ENCODE measurements at places on chromosomes 7 and 10.

- no peak for DNase-seq
Measured at GRCh38 chr10:108591417-108591816, 1331.9 kb downstream of the XPNPEP1 start.

- no peak for DNase-seq
Measured at GRCh38 chr10:6128591-6129251, 39.9 kb downstream of the RBM17 start.

DNA sequence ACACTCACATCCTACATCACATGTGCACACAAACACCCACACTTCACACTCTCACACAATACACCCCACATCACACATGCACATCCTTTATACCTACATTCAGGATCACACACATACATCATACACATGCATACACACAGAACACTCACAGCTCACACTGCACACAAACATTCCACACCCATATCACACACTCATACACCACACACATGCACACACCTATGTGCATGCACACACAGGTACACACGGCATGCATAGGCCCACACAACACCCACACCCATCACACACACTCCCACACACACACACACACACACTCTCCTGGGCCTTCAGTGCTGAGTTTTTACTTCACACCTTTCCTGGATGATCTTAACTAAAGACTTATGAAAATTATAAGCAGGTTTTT is 220.5 kb downstream of the DNAJB6 start:
- no peak for DNase-seq

DNA sequence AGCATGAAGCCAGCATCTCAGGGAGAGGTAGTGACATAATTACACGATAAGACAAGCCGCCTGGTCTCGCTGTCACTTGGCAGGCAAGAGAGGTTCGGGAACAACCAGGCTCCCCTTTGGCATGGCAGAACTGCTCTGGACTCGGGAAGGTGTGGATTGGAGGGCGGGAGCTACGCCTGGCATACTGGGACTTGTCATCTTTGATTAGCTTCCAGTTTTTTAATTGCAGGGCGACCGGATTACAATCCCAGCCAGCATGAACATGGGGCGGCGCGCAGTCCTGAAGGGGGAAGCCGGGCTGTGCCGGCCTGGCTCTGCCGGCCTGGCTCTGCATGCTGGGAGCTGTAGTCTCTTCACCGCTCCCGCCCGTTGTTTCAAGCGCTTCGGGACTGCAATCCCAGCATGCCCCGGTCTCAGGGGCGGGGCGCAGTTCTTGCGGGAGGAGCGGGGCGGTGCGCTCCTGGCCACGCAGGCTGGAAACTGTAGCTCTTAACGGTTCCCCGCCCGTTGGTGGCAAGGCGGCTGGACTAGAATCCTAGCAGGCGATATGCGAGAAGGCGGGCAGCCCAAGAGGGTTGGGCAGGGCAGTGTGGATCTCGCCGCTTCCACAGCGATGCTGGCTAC is 45.5 kb upstream of the ZNF716 start:
- DNase-seq: no peak

DNA sequence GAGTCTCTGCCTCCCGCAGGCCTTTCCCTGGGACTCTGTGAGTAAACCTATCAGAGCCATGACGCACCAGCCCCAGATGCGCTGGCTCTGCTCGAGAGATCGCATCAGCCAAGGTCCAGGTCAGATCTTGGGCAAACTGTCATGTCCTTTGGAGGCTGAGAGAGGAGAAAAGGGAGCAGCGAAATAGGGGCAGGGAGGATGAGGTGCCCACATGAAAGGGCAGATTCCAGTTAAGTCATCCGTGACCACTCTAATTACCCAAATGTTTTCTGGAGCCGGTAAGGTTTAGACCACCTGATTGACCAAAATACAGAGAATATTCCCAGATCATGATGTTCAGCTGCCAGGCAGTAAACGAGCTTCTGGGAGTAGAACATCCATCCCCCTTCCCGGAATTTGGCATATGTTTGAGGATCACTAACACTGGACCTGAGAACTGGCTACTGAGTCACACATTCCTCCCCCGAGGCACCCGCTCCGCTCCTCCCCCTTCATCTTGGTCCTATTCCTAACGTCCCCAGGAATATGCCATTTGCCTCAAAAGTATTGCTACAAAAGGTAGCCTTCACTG is 88.0 kb downstream of the FGFR2 start:
- DNase-seq: no peak

GRCh38 chr7:69796416-69796815 is 198.1 kb downstream of the AUTS2 start:
- no peak for DNase-seq

DNA sequence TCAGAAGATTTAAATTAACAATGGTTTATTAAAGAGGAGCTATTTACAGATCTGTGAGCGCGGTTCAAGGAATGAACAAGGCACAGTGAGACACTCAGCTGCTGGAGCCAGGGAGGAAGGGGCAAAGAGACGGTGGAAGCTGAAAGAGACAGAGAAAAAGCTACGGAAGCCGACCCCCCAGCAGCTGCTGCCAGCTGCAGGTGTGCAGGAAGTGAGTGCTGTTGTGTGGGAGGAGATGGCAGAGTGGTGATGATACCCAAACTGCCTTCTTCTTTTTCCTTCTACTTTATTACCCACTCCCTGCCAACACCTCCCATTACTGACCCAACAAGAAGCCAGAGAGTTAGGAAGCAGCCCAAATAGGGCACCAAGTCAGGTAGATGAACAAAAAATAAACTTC is 41.9 kb upstream of the MBL2 start:
- DNase-seq: no peak

GRCh38 chr10:121511943-121512342 is 86.3 kb downstream of the FGFR2 start:
- DNase-seq: no peak

- no peak for DNase-seq
Measured at GRCh38 chr10:100713049-100713858, 32.1 kb upstream of the PAX2 start.

- DNase-seq: no peak
Measured at GRCh38 chr7:30148951-30149459, 14.2 kb downstream of the MTURN start.

DNA sequence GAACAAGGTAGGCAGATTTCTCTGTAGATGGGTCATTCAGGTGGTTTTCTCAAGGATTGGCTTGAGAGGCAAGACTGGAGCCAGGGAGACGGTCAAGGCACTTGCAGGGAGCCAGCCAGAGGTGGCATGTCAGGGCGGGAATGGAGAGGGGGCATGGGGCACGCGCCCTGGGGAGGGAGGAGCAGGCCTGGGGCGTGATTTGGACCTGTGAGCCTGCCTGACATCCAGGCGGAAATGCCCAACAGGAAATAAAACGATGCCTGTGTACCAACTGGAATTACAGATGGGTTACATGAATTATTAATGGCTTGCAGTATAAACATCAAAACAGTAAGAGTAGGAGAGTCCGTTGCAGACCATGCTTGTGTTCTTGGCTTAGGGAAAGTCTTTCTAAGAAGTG is 8.6 kb upstream of the SUN1 start:
- no peak for DNase-seq

DNA sequence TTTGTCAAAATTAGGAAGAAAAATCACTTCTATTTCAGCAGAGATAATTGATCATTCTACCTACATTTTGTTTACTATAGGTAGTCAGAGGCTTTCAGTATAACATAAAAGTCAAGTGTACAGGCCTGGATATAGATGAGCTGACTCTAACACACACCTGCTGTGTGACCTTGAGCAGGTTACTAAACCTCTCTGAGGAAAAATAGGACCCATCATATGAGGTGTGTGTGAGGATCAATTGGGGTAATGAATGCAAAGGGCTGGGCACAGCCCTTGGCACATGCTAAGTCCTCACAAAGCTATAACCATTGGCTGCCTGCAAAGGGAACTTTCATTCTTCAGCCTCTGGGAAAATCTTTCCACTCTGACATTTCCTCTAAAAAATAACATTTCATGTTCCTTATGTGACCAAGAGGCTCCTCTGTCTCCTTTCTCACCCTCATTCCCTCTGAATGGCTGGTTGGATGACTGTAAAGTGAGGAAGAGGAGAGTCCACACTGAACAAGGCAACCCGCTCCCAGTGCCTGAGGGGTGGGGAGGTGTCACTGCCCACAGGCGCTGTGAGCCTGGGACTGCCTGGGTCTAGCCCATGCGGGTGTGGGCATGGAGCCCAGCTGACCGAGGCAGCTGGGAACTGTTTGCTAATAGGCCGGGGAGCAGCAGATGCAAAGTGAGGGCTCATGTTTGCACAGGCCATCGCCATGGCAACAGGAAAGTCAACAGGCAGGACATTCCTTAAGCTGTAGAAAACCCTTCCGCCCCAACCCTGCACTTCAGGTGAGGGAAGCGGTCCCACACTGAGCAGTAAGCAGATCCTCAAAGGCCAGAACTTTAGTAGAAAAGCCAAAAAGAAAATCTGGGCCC is 36.8 kb downstream of the MYOF start:
- peak; percentile 78 for DNase-seq

DNA sequence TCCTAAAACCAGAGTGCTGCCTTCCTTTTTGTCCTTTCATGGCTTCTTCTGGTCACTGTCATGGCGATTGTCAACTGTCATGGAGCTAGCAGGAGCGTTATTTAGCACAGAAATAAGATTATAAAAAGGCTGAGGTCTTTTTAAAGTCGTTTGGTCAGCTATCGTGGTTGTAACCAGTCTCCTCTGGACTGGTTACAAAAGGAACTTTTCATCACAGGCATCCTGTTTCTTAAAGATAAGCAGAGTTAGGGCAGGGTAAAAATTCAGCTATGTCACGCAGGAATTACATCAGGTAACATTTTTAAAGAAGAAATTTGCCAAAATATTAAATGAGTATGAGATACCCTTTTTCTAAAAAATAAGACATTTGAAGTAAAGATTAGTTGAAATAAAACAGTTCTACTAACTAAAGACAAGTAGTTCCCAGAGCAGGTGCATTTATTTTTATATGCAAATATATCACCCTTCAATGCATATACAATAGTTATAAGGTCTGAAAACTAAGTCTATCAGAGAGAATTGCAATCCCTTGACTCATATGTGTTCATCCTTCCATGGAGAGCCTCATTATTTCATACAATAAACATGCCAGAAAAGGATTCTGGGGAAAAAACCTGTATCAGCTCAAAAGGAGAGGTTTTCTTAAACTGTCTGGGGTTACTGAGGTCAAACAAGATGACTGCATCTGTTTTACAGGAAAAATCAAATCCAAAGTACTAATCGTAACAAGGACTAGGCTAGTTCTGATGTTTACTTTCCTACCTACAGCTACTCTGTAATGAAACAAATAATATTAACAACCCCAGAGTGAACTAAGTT is 20.9 kb downstream of the FAM24A start:
- no peak for DNase-seq

- peak; percentile 17 for DNase-seq
Measured at GRCh38 chr7:136062625-136063325, 85.6 kb upstream of the MTPN start.

- no peak for DNase-seq
Measured at GRCh38 chr7:103379270-103379975, 32.0 kb downstream of the PSMC2 start.

GRCh38 chr7:22248111-22248809 is 108.7 kb downstream of the RAPGEF5 start:
- DNase-seq: no peak

- DNase-seq: no peak
Measured at GRCh38 chr7:44621034-44621749, 14.8 kb downstream of the OGDH start.

- DNase-seq: no peak
Measured at GRCh38 chr7:138992052-138992531, 10.9 kb upstream of the KIAA1549 start.

- DNase-seq: no peak
Measured at GRCh38 chr10:131972474-131973071, 9.2 kb downstream of the BNIP3 start.

GRCh38 chr7:141291541-141291940 is 217.7 kb downstream of the TMEM178B start:
- DNase-seq: no peak

GRCh38 chr10:15585303-15585715 is 134.4 kb downstream of the ITGA8 start:
- DNase-seq: no peak

- DNase-seq: peak; percentile 39
Measured at GRCh38 chr10:89466599-89467035, 52.2 kb downstream of the IFIT5 start.

DNA sequence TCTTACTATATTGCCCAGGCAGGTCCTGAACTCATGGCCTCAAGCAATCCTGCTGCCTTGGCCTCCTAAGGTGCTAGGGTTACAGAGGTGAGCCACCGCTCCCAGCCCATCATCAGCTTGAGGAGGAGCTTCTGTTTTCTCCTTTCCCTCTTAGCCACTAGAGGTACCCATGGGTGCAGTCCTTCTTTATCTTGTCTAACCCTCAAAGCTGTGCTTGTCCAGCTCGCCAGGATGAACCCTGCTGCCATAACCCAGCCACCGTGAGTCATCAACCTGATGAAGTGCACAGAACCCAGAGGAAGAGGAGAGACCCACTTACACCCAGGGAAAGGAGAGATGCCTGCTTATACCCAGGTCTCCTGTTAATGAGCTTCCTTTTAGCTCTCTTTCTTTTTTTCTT is 133.4 kb downstream of the CUL2 start:
- DNase-seq: no peak

GRCh38 chr7:12217311-12217710 is 6.2 kb downstream of the TMEM106B start:
- no peak for DNase-seq

GRCh38 chr10:75971402-75972211 is 540.2 kb downstream of the LRMDA start:
- no peak for DNase-seq

DNA sequence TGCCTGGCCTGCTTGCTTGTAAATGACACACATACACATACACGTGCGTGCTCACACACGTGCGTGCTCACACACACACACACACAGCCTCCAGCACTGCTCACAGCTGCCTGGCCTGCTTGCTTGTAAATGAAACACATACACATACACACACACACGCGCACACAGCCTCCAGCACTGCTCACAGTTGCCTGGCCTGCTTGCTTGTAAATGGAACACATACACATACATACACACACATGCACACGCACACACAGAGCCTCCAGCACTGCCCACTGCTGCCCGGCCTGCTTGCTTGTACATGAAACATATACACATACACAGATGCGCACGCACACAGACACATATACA is 397.2 kb downstream of the PLXNA4 start:
- DNase-seq: no peak

DNA sequence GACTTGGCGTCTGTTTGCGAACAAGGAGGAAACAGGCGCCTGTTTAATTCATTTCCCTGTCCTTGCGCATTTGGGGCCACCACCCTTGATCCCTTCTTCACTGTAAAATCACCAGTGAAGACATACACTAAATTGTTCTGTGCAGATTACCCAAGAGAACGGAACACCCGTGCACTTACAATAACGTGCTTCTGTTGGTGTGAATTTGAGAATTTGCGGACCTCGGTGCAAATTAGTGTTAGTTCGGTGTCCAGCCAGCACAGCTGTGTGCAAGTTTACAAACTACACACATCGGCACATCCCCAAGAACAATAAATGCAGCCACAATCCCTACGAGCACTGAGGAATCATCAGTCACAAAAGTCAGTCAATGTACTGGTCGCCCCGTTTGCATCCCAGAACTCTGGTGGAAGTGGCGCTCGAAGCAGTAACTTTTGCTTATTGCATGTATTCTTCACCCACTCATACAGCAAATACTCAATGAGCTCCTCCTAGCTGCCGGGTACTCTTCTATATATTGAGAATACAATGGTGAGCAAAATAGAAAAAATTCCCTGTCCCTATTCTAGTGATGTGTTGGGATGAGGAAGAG is 786 bp upstream of the CNOT4 start:
- DNase-seq: peak; percentile 53
